Activated CD4-positive, alpha-beta T cell treated with anti-CD3 and anti-CD28 coated beads for 36 hours (primary cell): ENCODE measurements at places on chromosomes 4 and X. TPM values are rescaled to one million over a fixed set of nuclear protein-coding genes. Genes with fewer than 3 reads are reported as not detected.

- DNase-seq = peak; percentile 39
- H3K36me3 ChIP-seq = peaks cover 20% of the 10 kb centered on the region
- peak overlapping the region; percentile 94 for H3K27ac ChIP-seq
- H3K4me1 ChIP-seq = peaks cover 51% of the 10 kb centered on the region
Measured at GRCh38 chr4:54063229-54063628, 1.2 kb downstream of the CHIC2 start.

GRCh38 chr4:148118179-148118578 is 324.0 kb downstream of the NR3C2 start:
- H3K36me3 ChIP-seq = peaks cover 31% of the 10 kb centered on the region
- H3K27me3 ChIP-seq = no peaks in the 10 kb centered on the region
- H3K4me1 ChIP-seq = peaks cover 10% of the 10 kb centered on the region
- DNase-seq = no peak
- H3K4me3 ChIP-seq = no peak overlapping the region
- no peak overlapping the region for H3K27ac ChIP-seq

- H3K4me3 ChIP-seq = no peak overlapping the region
- peaks cover 7% of the 10 kb centered on the region for H3K4me1 ChIP-seq
- no peak overlapping the region for H3K27ac ChIP-seq
- no peaks in the 10 kb centered on the region for H3K27me3 ChIP-seq
- no peak for DNase-seq
- peaks cover 27% of the 10 kb centered on the region for H3K36me3 ChIP-seq
Measured at GRCh38 chr4:25131926-25132325, 28.3 kb downstream of the SEPSECS start.

GRCh38 chrX:154693394-154693793 is 40.0 kb upstream of the CTAG2 start:
- no peaks in the 10 kb centered on the region for H3K27me3 ChIP-seq
- H3K4me3 ChIP-seq = no peak overlapping the region

DNA sequence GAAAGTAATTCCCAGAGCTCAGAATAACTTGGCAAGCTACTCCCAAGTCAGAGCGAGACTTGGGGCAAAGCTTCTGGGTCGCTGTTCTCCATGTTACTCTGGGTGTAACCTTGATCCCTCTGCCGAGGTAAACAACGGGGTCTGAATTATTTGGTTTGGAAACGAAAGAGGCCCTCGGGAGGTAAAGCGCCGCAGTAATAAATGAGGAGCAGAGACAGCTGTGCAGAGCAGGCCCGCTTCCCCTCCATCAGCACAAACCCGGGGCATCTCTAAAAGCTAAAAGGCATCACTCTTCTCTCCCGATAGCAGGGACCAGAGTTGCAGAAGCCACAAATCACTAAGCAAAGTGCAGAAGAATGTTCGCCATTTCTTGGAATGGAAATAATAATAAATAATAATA is 561.5 kb downstream of the BCOR start:
- H3K36me3 ChIP-seq = no peaks in the 10 kb centered on the region
- H3K4me1 ChIP-seq = peaks cover 13% of the 10 kb centered on the region
- no peak for DNase-seq
- H3K27me3 ChIP-seq = no peaks in the 10 kb centered on the region
- H3K4me3 ChIP-seq = no peak overlapping the region
- H3K27ac ChIP-seq = no peak overlapping the region

The PAGE2 gene
- total RNA-seq = not detected
